ENCODE measurements at places on chromosomes 13 and 19.

GRCh38 chr13:57286511-57287098 is 119.6 kb downstream of the PRR20E start:
- no peak for DNase-seq

DNA sequence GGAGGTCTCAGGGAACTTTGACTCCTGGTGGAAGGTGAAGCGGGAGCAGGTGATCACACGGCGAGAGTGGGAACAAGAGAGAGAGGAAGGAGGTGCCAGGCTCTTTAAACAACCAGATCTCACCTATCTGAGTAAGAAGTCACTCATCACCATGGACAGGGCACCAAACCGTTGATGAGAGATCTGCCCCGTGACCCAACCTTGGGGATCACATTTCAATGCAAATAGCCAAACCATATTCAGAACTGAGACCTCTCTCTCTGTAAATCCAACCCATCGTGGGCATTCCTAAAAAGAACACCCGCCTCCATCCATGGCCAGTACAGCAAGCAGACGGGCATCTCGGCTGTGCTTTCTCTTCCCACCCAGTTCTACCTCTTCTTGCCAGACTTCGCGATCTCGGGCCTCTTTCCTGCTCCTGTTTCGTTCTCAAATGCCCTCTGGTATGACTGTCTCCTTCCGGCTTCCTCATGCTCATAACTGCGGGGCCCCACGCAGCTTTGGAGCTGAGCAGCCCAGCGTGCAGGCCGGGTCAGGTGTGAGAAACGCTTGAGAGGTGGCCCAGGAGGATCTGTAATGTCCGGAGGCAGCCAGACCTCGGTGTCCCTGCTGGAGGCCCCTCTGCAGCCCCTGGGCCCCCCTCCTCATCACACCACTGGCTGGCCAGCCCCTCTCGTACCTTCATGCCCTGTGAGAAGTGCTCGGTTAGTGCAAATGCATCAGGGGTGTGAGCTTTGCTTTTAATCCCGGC is 97.0 kb upstream of the GPR183 start:
- no peak for DNase-seq

DNA sequence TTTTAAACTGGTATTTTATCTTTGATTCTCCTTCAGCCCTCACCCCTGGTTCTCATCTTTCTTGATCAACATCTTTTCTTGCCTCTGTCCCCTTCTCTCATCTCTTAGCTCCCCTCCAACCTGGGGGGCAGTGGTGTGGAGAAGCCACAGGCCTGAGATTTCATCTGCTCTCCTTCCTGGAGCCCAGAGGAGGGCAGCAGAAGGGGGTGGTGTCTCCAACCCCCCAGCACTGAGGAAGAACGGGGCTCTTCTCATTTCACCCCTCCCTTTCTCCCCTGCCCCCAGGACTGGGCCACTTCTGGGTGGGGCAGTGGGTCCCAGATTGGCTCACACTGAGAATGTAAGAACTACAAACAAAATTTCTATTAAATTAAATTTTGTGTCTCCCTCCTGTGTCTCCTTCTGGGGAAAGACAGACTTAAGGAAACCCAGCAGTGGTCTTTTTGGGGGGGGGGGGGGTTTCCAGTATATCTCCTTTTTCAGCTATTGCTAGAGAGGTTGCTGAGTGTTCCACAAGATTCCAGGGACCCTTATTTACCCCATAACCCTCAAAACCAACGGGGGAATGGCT is 1.5 kb upstream of the RAD23A start:
- no peak for DNase-seq

DNA sequence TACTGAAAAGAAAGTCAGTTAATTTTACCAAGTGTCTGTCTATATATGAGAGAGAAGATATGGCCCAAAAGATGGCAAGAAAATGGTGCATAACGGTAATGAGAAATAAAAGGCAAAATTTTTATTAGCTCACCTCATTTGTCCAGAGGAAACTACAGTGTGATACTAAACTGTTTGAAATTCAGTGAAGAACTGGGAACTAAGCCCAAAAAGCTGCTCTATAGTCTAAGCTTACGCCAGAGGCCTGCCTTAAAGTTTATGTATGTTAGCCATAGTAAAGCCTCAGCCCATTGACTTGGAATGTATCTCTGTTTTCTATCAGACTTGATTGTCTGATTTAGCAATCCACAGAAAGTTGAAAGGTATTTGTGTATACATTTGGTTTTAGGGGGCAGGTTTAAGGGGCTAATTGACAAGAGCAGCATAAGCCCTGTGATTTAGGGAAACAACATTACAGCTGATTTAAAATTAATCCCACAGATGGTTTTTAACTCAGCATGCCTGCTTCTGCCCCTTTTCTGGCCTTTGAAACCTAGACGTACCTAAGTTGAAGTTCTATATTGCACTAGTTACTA is 91.0 kb upstream of the MAB21L1 start:
- no peak for DNase-seq

Measured in AG09319 (cell line).